ENCODE measurements at places on chromosomes 7 and 10.

GRCh38 chr7:116265881-116266280 lies 55.5 kb downstream of the TES start:
- no peak for DNase-seq

DNA sequence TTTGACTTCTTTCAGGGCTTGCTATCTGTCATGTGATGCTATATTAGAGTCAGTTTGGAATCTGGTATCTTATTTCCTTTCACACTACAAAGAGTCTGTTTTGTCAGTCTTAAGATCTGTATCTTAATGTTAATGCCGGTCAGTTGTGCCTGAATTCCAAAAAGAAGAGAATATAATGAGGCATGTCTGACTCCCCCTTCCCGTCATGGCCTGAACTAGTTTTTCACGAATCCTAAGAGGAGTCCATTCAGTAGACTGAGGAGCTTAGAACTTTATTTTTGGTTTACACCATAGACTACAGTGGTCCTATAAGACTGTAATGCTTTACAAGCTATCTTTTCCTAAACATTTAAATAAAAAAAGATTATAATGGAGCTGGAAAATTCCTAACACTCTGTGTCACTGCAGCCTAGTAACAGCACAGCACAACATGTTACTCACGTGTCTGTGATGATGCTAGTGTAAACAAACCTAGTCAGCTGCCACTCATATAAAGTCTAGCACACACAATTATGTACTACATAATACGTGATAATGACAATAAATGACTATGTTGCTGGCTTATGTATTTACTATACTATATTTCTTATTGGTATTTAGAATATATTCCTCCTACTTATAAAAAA lies 50.6 kb downstream of the VPS41 start:
- DNase-seq: no peak

GRCh38 chr7:15848362-15848761 lies 161.9 kb upstream of the MEOX2 start:
- no peak for DNase-seq

GRCh38 chr7:110766864-110767263 lies 324.1 kb upstream of the LRRN3 start:
- DNase-seq: no peak

GRCh38 chr7:101848208-101848951 lies 31.0 kb downstream of the CUX1 start:
- no peak for DNase-seq

- no peak for DNase-seq
Observed at GRCh38 chr10:4647109-4647785, 178.8 kb upstream of the AKR1E2 start.

GRCh38 chr7:134919240-134919641 lies 67.1 kb upstream of the AGBL3 start:
- no peak for DNase-seq

DNA sequence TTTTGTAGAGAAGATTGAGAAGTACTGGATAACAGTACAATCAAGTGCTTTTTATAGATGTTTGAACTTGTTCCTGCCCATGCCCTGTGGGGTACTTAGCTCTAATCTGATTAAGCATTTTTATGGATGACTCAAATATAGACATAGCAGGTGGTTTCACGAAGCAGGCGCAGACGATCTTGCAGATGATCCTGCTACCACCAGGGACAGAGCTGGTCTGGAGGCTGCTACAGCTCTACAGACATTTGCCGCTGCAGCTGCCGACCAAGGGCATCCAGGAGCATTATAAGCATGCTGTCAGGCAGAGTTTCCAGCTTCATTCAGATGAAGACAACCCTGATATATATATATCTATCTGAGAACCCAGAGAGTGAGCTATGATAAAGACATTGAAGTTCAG lies 650.4 kb downstream of the NXPH1 start:
- DNase-seq: no peak

GRCh38 chr7:142870566-142871259 lies 14.8 kb downstream of the TRPV6 start:
- DNase-seq: no peak

- no peak for DNase-seq
Observed at GRCh38 chr7:4633012-4633411, 49.1 kb upstream of the FOXK1 start.

DNA sequence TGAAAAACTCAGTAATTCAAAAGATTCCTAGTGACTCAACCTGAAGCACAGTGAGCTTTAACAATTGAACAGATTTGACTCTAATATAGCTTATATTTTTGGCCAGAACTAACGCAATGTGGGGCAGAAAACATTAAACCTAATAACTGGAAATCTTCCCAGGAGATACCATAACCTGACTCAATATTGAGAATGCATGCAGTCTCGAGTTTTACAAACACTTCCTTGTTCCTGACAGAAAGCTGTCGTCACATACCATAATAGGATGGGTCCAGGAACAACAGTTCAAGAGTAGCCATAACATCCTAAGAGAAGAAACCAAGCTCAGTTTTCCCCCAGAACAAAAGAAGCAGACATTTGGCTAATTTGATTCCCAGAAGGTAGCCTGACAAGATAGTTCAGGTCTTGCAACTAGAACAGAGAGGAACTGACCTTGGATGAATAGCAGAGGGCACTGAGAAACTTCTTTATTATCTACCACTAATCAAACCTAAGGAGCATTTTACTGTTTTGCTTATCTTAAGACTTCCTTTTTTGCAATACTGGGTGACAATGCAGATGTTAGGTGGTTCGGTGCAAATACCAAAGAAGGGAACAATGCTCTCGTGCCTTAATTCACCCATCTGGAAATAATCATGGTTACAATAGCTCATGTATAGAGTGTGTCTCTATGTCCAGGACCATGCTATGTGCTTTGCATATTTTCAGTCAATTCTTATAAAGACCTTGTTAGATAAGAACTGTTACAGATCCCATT lies 38.6 kb upstream of the ACSL5 start:
- DNase-seq: no peak

DNA sequence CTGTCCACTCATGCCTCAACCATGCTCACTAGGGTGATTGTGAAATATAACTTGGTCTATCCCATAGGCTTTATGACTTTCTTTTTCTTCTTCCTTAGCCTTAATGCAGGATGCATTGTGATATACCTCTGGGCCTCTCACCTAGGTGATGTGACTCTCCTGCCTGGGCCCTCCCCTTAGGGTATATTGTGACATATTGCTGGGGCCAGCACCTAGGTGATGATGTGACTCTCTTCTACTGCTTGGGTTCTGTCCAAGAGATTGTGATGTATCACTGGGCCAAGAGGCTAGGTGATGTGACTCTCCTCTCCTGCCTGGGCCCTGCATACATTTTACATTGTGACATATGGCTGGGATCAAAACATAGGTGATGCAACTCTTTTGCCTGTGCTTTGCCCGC lies 14.7 kb upstream of the ZNF107 start:
- no peak for DNase-seq

GRCh38 chr10:32417911-32418547 lies 27.9 kb upstream of the CCDC7 start:
- no peak for DNase-seq

DNA sequence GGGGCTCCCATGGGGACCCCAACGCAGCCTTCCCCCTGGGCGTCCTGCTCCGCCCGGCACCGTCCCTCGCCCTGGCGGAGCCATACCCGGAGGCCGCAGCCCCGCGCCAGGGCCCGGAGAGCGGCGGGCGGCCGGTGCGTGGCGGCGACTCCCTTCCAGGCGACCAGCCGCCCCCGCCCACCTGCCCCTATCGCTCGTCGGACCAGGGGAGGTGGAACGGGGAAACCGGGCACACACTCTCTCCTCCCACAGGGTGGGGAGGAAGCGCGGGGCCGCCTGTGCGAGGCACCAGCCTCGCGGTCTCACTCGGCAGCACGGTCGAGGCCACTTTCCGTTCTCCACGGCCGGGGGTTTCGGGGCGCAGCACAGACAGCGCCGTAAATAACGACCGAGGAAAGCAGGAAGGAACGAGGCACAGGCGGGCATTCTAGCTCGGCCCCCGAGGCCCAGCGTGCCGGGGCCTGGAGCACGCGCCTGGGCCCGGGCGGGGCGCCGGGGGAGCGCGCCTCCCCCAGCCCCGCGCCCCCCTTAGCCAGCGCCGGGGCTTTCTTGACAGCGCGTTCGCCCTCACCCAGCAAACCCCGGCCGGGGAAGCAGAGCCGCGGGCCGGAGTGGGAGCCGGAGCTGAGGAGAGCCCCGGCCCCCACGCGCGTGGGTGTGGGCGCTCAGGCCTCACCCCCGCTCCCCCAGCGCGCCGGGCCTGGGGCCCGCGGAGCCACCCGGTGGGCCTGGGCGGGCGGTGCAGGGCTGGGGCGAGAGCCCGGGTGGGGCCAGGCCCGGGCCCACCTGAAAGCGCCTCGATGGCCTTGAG lies 936 bp downstream of the IGF2BP3 start:
- no peak for DNase-seq

DNA sequence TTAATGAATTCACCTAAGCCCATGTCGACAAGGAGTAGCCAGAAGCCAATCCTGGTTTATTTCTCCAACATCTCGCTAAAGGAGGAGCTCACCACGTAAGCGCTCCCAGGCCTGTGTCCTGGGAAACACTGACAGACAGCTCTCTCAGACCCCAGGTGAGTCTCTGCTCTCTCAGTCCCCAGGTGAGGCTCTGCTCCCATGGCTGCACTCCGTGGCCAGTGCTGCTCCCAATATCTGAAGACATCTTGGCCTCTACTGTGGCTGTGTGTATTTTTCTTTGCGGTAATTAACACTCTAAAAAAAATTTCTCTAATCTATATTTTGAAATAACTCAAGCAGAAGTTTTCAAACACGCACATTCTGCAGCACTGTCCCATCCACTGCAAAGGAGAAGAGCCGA lies 564.5 kb downstream of the PTPRN2 start:
- no peak for DNase-seq

DNA sequence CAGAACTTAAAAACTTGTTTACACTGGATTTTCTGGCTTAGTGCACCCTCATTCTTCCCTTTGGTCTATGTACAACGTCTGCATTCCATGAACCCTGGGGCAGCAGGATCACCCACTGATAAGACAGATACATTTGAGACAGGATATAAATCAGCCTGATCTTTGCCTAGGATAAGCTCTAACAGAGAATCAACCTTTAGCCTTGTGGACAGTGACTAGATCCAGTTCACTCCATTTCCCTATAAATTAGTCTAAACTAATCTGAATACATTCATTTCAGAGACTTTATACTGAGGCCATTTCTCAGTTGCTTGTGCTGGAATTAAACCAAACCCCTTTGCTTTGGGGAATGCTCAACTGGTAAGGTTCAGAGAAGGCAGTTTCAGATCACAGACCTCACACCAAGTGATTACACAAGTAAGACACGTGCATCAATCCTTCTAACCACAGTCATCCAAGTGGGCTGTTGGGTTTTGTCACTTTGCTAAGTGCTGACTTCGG lies 639.8 kb upstream of the FZD8 start:
- no peak for DNase-seq

GRCh38 chr7:102117743-102118142 lies 168.9 kb upstream of the SH2B2 start:
- peak; percentile 36 for DNase-seq

- no peak for DNase-seq
Observed at GRCh38 chr7:69517985-69518704, 80.1 kb upstream of the AUTS2 start.

Measured in HTR-8/SVneo (cell line).